ENCODE measurements at places on chromosomes 1 and 21.

DNA sequence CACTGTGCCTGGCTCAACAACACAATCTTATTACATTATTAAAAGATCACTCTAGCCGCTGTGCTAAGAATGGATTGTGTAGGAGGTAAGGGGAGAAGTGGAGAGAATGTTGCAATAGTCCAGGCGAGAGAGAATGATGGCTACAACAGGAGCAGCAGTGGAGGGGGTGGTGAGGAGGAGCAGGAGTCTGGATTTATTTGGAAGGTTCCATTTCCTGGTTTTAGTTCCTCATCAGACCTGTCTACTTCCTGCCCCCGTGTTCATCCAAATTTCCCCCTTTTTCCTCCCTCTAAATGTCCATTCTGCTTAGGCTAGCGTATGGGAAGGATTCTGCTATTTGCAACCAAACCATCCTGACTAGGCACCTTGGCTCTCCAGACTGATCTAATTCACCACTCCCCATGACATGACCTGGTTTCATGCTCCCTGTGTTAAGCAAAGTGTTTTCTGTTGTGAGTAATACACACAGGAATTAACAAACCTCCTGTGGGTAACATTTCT, 35.1 kb upstream of the EYA3 start:
- no peak for DNase-seq

- DNase-seq, result no peak
Observed at GRCh38 chr1:201113451-201114244, 1.4 kb upstream of the CACNA1S start.

- no peak for DNase-seq
Observed at GRCh38 chr1:219907772-219908070, 20.6 kb downstream of the SLC30A10 start.

- no peak for DNase-seq
Observed at GRCh38 chr1:153399401-153400055, 8.7 kb upstream of the S100A8 start.

DNA sequence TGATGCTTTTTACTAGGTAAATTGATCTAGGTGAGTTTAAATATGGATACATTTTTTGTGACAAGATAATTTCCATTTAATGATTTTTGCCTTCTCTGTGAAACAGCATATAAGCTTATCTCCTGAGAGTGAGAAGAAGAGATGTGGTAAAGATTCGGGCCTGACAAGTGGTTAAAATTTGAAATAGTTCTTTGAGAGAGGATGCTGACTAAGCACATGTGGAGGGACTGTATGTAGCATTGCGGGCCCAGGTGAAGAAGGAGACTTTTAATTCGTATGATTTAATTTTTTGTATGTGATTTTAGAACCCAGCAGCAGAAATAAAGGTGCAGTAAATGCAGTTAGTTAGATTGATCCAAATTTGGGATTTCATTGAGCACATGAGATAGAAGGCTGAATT, 51.9 kb downstream of the RPRD2 start:
- no peak for DNase-seq

GRCh38 chr1:190759807-190760206, 282.1 kb upstream of the BRINP3 start:
- peak; percentile 38 for DNase-seq

DNA sequence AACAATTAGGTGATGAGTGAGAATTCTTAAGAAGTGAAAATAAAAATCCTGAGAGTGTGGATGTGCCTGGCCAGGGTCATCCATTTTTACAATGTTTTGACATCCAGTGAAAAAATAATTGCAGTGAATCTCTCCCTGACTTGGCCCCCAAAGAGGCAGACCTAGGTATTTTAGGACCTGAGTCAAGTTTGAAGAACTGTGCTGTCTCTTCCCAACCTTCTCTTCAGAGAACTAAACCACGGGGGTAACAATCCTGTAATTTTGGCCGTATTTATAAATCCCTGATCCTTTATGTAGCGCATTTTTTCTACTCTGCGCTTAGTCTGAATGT, 43.3 kb upstream of the PPP2R5A start:
- no peak for DNase-seq

GRCh38 chr1:233064988-233065387, 114.6 kb downstream of the NTPCR start:
- DNase-seq, result no peak

DNA sequence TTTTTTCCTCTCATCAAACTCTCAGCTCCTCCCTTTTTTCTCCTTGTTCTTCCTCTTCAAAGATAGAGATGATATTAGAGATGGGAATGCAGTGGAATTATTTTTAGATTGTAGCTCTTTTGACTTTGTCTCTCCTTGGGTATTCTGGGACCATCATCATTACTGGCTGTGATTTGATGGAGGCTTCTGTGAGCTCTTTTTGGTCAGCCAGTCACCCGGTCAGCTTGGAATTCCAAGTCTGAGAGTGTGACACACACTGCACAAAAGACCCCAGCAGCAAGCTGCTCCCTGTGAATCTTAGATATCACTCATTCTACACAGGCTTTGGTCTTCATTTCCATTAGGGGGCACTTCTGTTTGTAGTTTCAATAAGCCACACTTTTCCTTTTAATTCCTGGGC, 51.6 kb upstream of the NEK7 start:
- no peak for DNase-seq

DNA sequence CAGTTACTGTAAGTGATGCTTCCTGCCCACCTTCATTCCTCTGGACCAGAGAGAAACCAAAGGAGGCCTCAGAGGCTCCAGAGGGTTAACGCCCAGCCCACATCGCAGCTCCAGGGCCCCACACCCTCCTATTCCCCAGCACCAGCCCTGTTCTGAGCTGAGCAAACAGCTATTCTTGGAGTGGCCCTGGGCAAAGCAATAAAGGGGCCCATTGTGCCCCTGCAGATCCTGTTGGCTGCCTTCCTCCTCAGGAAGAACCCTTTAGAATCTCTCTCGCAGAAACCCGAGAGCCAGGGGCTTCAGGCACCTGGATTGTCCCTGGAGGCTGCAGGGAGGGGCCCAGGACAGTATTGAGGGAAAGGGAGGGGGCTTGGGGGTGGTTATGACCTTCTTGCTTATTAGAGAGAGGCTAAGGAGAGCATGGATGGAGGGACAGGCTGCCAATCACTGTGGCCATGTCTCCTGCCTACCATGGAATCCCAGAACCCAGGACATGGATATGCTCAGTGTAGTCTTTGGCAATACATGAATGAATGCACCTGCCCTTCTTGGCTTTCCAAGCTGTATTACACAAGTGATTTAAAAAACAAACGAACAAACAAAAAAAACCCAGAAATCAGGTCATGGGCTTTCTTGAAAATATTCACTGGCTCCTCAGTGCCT, 9.2 kb downstream of the PADI2 start:
- no peak for DNase-seq

DNA sequence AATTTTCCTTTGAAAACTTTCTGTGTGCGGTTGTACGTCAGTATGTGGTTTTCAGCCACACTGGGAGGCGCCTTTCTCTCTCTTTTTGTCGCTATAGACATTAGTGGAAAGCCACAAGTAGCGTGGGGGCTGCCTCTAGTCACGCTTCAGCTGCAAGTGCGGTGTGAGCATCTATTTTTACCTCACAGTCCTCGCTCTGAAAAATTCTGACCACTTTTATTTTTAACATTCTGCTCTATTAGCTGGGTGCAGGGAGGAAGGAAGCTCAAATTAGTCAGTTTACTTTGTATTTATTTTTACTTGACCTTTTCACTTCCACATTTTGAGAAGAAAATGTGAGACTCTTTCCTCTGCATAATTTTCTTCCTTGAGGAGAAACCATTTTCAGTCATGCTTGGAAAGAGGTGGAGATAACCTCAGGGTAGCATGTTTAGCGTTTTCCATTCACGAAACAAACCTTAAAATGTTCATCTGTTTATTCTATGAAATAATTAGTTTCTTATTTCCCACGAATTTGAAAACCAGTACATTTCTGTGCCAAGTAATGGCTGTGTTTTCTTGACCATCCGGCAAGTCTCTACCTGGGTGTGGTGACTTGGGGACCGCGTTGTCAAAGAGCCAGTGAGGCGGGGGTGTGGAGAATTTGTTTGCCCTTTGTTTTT, 35.6 kb downstream of the ADARB1 start:
- DNase-seq, result no peak

GRCh38 chr1:65310078-65310587, 790 bp downstream of the DNAJC6 start:
- peak; percentile 88 for DNase-seq

GRCh38 chr1:236524895-236525184, 1.1 kb downstream of the LGALS8 start:
- no peak for DNase-seq

DNA sequence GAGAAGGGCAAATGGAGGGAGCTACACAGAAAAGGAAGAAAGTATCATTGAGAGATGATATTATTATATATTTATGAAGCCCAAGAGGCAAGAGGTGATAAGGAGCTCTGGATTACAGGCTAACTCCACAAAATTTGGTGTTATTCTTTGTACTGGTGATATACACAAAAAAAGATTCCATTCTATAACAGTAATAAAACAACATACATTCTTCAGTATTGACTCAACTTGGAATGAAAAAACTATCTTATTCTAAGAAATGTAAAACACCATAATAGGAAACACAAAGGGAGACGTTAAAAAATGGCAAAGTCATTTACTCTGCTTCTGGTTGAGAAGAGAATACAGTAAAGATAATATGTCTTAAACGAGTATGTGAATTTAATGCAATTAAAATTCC, 99.4 kb downstream of the TEX35 start:
- no peak for DNase-seq

GRCh38 chr1:111399792-111400610, 27.5 kb downstream of the OVGP1 start:
- DNase-seq, result peak; percentile 68

- no peak for DNase-seq
Observed at GRCh38 chr1:43812579-43812978, 105.2 kb downstream of the ST3GAL3 start.

GRCh38 chr1:29190718-29191117, 9.0 kb upstream of the SRSF4 start:
- DNase-seq, result no peak

DNA sequence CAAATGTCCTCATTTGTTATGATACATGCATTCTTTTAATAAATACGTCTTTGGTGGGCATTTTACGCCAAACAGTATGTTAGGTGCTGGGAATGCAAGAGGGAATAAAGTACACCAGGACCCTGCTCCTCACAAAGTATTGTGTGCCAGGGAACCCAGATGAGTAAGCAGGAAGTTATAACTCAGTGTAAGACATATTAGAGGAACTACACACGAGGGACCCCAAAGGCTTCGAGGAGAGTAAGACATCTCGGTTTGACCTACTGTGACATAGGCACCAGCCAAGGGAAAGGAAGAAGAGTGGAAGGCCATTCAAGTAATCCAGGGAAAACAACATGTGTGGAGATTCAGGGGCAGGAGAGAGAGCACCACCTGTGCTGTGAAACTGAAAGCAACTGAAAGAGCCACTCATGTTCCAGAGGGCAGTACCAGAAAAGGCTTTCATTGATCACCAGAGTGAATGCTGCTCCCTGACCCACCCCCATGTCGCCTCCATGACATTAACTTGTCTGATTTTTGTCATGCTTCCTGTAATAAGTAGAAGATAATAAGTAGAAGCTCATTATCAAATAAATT, 542.5 kb upstream of the PKN2 start:
- DNase-seq, result no peak

- no peak for DNase-seq
Observed at GRCh38 chr21:37427221-37427620, 60.6 kb downstream of the DYRK1A start.

GRCh38 chr1:216553040-216553439, 129.8 kb upstream of the USH2A start:
- DNase-seq, result no peak
